ENCODE measurements at places on chromosomes 13 and 19. TPM values are rescaled to one million over a fixed set of nuclear protein-coding genes. Genes with fewer than 3 reads are reported as not detected.

- DNase-seq = no peak
These were observed 3.2 kb upstream of the TMEM190 start for GRCh38 chr19:55373306-55373992.

DNA sequence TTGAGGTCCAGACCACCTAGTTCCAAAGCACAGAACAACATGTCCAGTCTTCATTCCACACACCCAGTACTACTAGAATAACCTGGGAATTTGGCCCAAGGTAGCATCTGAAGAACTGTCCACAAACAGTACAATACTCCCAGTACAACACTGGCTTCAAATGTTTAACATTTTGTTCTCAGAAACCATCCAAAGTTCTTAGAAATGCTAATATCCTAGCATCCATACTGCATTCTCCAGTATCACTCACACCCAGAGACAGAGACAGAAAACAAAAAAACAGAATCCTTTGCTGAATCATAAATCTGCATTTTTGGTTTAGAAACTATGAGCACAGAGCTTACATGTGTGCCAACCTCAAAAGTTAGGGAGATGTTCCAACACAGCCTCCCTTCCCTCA lies 490.8 kb downstream of the FOXO1 start:
- peak; percentile 49 for DNase-seq

DNA sequence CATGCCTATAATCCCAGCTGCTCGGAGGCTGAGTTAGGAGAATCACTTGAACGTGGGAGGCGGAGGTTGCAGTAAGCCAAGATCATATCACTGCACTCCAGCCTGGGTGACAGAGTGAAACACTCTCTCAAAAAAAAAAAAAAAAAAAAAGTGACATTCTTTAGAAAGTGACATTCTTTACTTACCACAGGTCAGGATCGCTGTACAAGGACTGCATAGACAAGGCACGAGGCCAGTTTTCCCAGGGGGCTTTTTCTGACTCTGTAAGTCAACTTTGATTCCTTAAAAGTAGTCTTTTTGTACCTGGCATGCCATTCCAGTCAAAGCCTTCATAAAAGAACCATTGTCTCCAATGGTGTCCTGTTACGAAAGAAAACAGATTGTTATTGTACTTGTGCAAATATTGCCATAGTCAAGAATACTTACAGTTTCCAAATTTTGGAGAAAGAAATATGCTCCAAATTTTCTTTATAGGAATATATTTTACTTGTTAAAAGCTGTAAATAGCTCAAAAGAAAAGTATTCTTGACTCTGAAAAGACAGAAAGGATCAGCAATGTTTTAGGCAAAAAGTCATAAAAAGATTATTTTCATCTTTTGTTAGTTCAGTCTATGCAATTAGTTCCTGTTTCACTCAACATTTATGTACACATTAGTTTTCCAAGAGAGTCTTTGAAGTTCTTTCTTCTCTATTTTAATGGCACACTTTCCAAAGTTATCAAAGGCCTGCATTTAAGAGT lies 39.3 kb downstream of the CEACAM1 start:
- DNase-seq = no peak

DNA sequence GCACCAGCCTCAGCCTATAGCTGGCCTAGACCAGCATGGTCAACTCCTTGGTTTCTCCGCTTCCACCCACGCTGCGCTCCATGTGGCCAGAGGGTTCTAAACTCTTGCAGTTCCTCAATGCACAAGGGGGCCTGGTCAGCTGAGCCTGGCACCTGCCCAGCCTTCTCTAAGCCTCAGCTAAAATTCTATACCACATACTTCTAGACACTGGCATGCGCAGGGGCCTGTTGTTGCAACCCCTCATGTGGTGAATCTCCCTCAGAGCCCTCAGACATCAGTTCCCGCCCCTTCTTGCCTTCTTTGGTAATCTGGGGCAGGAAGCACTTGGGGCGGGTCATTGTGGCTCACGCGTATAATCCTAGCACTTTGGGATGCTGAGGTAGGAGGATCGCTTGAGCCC lies 19.7 kb upstream of the LDLR start:
- no peak for DNase-seq

DNA sequence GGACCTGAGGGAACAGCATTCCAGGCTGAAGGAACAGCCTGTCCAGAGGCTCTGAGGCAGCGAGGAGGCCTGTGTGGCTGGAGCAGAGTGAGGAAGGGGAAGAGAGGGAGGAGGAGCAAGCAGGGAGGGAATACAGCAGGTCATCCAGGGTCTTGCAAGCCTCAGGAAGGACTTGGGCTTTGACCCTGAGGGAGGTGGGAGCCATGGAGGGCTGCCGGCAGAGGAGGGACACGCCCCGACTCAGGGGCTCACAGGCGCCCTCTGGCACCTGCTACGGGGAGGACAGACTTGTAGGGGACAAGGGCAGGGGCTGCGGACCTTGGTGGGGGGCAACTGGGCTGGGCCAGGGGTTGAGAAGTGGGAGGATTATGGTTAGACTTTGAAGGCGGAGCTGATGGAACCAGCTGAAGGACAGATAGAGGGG lies 4.7 kb downstream of the TINCR start:
- DNase-seq = no peak

GRCh38 chr13:101880581-101880980 lies 428.1 kb downstream of the ITGBL1 start:
- no peak for DNase-seq

- no peak for DNase-seq
These were observed 40.6 kb downstream of the PHF11 start for GRCh38 chr13:49536144-49536873.

GRCh38 chr13:94335761-94336526 lies 143.5 kb downstream of the DCT start:
- no peak for DNase-seq

DNA sequence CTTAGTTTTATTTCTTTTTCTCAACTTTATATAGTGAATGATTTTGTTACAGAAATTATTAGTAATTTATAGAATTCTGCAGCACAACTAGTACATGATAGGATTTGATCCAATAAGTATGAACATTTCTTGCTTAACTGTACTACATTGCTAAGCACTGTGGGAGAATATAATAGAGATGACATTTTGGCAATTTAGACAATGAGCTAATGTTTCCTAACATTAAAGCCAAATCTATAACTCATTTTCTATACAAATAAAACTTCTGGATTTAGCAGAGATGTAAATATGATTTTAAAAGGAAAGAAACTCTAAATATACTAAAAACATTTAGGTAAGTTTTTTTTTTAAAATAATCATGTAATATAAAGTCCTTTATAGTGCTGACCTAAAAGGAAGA lies 87.3 kb downstream of the FNDC3A start:
- peak; percentile 19 for DNase-seq

GRCh38 chr13:42875475-42876269 lies 94.3 kb downstream of the FAM216B start:
- peak; percentile 61 for DNase-seq

- no peak for DNase-seq
These were observed 904 bp upstream of the SOX1 start for GRCh38 chr13:112065867-112066623.

DNA sequence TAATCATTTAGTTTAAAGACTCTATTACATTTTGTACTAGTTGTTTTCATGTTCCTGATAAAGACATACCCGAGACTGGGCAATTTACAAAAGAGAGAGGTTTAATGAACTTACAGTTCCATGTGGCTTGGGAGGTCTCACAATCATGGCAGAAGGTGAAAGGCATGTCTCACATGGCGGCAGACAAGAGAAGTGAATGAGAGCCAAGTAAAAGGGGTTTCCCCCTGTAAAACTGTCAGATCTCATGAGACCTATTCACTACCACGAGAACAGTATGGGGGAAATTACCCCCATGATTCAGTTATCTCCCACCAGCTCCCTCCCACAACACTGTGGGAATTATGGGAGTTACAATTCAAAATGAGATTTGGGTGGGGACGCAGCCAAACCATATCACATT lies 129.2 kb downstream of the PAN3 start:
- no peak for DNase-seq

- DNase-seq = no peak
These were observed 30.5 kb upstream of the ATP12A start for GRCh38 chr13:24649688-24650043.

- DNase-seq = peak; percentile 77
These were observed 501.8 kb downstream of the EFNB2 start for GRCh38 chr13:106033659-106034058.

- no peak for DNase-seq
These were observed 1.9 kb downstream of the VSTM2B start for GRCh38 chr19:29527500-29528328.

GRCh38 chr13:110103534-110103933 lies 203.4 kb downstream of the COL4A1 start:
- DNase-seq = no peak

DNA sequence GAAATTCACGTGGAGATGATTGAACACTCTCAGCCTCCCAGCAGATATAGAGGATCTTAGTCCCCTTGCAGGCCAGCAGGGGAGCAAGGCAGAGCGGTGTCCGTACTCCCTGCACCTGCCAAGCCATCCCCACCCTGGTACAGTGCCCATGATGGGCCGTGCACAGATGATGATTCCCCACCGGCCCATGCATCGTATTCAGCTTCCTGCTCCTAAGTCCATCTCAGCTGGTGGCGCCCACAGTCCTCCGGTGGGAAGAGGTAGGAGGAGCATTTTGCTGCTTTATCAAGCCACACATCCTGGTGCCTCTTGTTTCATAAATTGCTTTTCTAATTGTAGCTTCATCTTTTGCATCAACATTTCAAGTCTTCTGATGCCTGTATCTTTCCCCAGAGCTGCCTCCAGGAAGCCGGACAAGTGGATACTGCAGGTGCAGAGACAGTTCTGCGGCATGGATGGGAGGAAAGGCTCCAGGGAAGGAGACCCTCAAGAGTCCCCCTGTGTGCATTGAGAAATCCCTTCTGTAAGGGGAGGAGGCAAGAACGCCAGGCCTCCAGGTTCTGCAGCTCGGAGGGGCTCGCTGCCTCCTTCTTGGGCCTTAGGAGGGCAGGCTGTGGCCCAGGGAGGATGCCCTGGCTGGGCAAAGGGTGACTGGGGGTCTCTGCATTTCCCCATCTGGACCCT lies 55.3 kb downstream of the F2RL3 start:
- no peak for DNase-seq

DNA sequence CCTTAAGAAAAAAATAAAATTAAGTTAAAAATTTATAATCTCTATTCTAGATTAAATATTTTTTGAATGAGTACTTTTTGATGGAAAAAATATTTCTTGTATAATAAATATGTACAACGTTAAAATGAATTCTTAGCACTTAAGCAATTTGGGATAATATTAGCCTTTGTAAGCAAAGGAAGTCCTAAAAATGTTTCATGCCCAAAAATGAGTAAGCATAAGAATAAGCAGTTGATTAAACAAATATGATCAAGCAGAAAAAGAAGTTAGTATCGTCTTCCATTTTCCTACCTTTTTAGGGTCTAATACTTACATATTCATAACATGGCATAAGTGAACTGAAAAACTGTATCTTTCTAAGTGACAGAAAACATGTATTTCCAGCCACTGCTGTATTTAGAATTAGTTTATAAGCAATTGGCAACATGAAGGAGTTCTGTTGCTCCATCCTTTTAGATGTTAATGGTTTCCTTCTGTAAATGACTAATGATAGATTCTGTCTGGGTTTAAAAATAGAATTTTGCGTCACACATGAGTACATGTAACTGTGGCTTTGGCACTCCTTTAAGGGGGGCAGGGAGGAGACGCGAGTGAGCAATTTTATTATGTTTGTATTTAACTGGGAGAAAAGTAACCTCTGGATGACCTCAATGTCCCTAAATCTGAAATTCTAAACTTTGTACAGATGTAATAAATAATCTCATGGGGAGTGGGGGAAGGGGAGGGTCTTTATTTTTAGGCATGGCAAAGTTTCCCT lies 237.4 kb downstream of the RGCC start:
- peak; percentile 97 for DNase-seq

GRCh38 chr13:27086599-27087265 lies 84.9 kb downstream of the USP12 start:
- DNase-seq = no peak

DNA sequence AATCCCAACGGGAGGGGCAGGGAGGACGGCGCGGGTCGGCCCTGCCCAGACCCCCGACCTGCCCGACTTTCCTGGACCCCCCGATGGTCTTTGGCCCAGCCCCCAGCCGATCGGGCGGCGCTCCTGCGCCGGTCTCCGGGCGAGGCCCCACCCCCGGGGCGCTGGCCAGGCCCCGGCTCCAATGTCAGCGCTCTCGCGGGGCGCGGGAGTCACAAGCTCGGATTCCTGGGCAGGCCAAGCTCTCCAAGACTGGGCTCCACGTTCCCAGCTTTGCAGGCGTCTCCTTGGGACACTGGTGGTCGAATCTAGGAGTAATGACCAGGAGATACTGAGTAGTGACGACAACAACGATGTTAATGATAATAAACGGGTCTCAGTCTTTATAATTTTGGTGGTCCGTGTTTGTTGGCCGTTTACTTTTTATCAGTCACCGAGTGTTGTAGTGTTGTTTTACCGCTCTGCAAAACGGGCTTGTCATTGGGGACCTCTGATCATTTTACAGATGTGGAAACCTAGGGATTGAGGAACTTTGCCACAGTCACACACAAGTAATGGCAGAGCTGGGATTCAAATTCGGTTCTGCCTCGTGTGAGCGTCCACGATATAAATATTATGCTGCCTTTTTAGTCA lies 545 bp downstream of the RAD23A start:
- peak; percentile 74 for DNase-seq

DNA sequence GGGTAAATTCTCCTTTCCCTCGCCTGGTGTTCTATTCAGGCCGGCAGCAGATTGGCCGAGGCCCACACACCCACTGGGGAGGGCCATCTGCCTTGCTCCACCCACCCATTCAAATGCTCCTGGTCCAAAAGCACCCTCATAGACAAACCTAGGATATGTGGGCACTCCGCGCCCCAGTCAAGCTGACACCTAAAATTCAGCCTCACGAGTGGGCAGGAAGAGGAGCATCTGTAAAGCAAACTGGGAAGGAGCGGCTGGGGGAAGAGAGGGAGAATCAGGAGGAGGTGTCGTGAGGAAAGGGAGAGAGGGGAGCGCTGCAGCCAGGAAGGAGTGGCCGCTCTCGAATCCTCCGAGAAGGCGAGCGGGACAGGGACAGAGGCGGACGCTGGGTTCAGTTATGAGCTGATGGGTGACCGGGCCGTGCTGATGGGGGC lies 136.9 kb downstream of the USP12 start:
- no peak for DNase-seq

- DNase-seq = no peak
These were observed 56.1 kb upstream of the ZNF835 start for GRCh38 chr19:56727677-56728076.

- DNase-seq = no peak
These were observed 110.7 kb upstream of the WASF3 start for GRCh38 chr13:26446751-26447150.

GRCh38 chr19:53519446-53519845 lies 18.5 kb upstream of the ZNF331 start:
- DNase-seq = no peak

The DACT3 gene
- 5.1 TPM for total RNA-seq

The CGB8 gene
- total RNA-seq = not detected

The NALCN gene
- 3.1 TPM for total RNA-seq

The VSTM2B gene
- not detected for total RNA-seq

The GPR183 gene
- not detected for total RNA-seq

The EFNB2 gene
- total RNA-seq = 3.4 TPM

The ZNF345 gene
- 5.5 TPM for total RNA-seq

The KLF5 gene
- total RNA-seq = 4.5 TPM

The KLK6 gene
- not detected for total RNA-seq

The MATK gene
- total RNA-seq = not detected

The MPV17L2 gene
- 4.4 TPM for total RNA-seq

The MEX3D gene
- total RNA-seq = 27.6 TPM

The ZNF577 gene
- total RNA-seq = 8.9 TPM

All from fibroblast of the aortic adventitia (primary cell).